ENCODE measurements at places on chromosomes 7 and 10. TPM values are rescaled to one million over a fixed set of nuclear protein-coding genes. Genes with fewer than 3 reads are reported as not detected.
A peak's percentile ranks its signal among the peaks of the same experiment; 100 is the strongest.

GRCh38 chr7:2936891-2937580 is 92.9 kb upstream of the GNA12 start:
- peak; percentile 25 for DNase-seq

DNA sequence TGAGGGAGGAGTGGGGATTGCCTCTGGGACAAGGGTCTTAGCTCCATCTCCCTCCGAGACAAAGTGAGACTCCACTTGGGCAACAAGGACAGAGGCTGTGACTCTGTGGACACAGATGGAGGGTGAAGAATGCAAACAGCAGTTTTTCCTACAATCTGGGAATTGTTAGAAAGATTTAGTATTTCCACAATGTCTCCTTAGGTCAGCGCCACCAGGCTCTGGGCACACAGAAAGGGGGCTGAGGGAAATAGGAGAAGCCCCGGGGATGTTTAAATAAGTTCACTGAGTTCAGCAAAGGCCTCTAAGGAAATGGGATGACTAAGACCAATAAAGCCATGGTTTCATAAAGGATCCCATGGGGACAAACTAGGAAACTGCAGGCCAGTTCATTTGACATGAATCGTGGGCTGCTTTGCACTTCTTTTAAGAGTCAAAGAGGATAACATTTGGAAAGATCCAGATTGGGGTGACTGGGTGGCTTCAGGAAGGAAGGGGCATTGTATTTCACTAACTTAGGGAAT is 219.8 kb upstream of the GLI3 start:
- no peak for DNase-seq

GRCh38 chr10:112873541-112873940 is 76.5 kb upstream of the TCF7L2 start:
- no peak for DNase-seq

GRCh38 chr7:41878309-41879295 is 175.7 kb upstream of the INHBA start:
- DNase-seq, result no peak

- no peak for DNase-seq
These were observed 300.6 kb downstream of the PLXNA4 start for GRCh38 chr7:132275416-132276233.

- DNase-seq, result no peak
These were observed 483.0 kb downstream of the MAGI2 start for GRCh38 chr7:78970440-78970916.

DNA sequence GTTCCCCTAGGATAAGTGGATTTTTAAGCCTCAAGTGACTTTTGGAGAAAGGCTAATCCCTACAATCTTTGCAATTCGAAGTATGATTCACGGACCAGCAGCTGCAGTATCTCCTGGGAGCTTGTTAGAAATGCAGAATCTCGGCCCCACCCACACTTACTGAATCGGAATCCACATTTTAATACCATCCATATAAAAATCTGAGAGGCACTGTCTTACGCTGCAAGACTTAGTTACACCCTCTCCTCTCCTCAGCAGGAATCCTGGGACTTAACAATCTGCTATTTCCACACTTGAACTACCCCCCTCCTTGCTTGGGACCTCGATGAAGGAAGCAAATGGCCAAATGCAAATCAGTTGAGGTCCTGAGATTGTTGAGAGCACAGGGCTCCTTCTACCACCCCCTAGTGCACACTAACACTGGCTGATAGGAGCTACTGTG is 21.0 kb downstream of the ITPRIP start:
- no peak for DNase-seq

GRCh38 chr10:123101872-123102271 is 33.9 kb upstream of the HMX3 start:
- no peak for DNase-seq

DNA sequence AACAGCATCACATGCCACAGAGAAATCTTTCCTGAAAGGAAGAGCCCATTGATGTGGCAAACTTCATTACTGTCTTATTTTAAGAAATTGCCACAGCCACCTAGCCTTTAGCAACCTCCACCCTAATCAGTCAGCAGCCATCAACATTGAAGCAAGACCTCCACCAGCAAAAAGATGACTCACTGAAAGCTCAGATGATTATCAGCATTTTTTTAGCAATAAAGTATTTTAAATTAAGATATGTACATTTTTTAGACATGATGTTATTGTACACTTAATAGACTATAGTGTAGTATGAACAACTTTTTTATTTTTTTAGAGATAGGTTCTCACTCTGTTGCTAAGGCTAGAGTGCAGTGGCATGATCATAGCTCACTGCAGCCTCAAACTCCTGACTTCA is 14.8 kb downstream of the STEAP1B start:
- no peak for DNase-seq

- no peak for DNase-seq
These were observed 79.1 kb downstream of the NAMPT start for GRCh38 chr7:106205621-106206222.

GRCh38 chr7:23598296-23598695 is 1.1 kb downstream of the CCDC126 start:
- DNase-seq, result no peak

DNA sequence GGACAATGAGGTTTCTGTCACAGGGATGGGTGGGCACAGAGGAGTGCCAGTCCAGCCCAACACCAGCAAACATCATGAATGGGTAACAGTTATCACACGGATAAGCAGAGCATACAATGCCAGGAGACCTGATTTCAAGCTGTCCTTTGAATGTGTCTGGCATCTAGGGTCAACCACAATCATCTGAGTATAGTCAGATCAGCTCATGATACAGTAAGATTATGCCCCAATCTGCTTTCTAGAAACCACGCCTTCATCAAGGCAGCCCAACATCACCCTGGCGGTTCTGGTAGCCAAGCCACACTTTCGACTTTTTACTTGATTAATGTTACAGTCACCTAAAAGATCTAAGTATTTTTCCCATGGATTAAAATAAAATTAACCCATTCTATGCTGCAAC is 10.5 kb downstream of the FAM171A1 start:
- DNase-seq, result no peak

GRCh38 chr7:48304641-48305040 is 133.4 kb downstream of the ABCA13 start:
- DNase-seq, result no peak

DNA sequence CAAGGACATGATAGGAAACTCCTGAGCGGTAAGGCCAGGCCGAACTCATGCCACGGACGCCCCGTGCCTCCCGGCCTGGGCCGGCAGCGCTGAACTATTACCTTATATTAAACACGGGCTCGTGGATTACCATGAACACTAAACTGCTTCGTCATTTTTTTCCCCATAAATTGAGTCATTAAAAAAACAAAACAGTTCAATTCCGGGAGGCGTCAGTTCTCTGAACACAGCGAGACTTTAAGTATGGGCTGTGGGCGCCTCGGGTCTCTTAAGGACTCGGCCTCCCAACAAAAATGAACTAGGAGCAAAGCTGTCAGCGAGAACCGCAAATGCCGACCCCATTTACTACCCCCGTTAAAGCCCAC is 519 bp downstream of the PITRM1 start:
- DNase-seq, result no peak

DNA sequence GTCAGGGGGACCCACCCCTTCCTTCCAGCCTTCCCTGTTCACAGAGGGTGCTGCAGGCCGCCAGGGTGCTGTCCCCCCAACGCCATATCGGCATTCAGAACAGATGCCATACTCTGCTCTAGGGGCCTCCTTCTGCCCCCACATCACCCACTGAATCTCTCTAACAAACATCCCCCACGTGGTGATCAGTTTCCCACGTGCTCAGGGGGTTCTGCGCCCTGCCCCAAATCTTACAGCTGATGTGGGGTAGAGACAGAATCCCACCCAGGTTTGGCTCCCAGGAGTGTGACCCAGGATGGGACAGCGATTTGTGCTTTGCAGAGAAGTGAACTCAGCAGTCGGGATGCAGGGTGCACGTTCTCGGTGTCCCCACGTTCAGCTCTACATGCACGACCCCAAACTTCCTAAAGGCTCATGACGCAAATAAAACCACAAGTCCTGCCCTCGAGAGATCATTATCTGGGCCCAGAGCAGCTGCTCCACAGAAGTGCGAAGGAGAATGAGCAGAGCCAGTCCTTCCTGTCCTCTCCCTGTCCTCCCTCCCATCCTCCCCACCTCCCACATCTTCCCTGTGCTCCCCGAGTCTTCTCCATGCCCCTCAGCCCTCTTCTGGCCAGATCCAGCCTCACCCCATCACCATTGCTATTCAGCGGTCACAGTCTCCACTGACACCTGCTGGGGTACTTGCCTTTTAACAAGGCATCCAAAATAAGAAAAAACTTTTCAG is 423.4 kb downstream of the DNAJB6 start:
- no peak for DNase-seq

- no peak for DNase-seq
These were observed 10.8 kb downstream of the ANKRD22 start for GRCh38 chr10:88840881-88841280.

DNA sequence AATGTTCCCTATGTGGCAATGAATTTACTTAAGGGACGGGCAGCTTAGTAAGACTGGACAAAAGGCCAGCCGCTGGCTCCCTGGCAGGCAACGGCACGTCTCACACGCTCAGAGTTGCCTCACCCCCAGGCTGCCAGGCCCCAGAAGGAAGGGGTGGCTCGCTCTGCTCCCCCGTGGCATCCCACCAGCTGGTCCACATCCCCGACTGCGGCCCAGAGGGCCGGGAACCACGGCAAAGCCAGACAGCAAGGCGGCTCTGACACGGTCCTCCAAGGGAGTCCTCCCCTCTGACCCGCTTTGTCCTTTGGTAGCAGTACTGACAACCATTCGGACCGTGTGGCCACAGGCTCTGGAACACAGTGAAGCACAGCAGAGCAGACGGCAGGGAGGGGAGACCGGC is 34.1 kb downstream of the NUDT1 start:
- no peak for DNase-seq

The ECHDC3 gene
- total RNA-seq, result 9.6 TPM

The GATA3 gene
- 0.78 TPM for total RNA-seq

The KIN gene
- 13.4 TPM for total RNA-seq

The GJD4 gene
- total RNA-seq, result not detected

The OR2A42 gene
- total RNA-seq, result not detected

The MEIG1 gene
- total RNA-seq, result not detected

The MACC1 gene
- 1.7 TPM for total RNA-seq

The RTKN2 gene
- 0.29 TPM for total RNA-seq

The LRRN3 gene
- 0.51 TPM for total RNA-seq

The NRAP gene
- total RNA-seq, result not detected

The STOX1 gene
- 0.27 TPM for total RNA-seq

The UPK3BL2 gene
- total RNA-seq, result 41.7 TPM

The DDC gene
- not detected for total RNA-seq

The NRCAM gene
- 1.8 TPM for total RNA-seq

The ICA1 gene
- 15.9 TPM for total RNA-seq

The CYP3A7 gene
- total RNA-seq, result not detected

Measured in aorta (tissue), 5 donors.